G401 (cell line): ENCODE measurements at places on chromosomes 4 and X. TPM values are rescaled to one million over a fixed set of nuclear protein-coding genes. Genes with fewer than 3 reads are reported as not detected.

KCND1 gene
- 0.37 and 0.44 TPM in 2 replicates for total RNA-seq

CDS1 gene
- not detected in 2 replicates for total RNA-seq

NUDT6 gene
- total RNA-seq, result 14.3 and 15.0 TPM in 2 replicates

ATP8A1 gene
- total RNA-seq, result 2.1 and 9.2 TPM in 2 replicates

CSAG3 gene
- total RNA-seq, result not detected in 2 replicates

TRIM60 gene
- total RNA-seq, result not detected in 2 replicates

SPANXA1 gene
- not detected in 2 replicates for total RNA-seq

RGS12 gene
- 12.3 and 14.4 TPM in 2 replicates for total RNA-seq

SPOCK3 gene
- total RNA-seq, result not detected in 2 replicates

PACRGL gene
- total RNA-seq, result 13.9 and 35.8 TPM in 2 replicates

L1CAM gene
- 31.3 and 34.0 TPM in 2 replicates for total RNA-seq

ADH7 gene
- not detected in 2 replicates for total RNA-seq

CACNA1F gene
- total RNA-seq, result not detected in 2 replicates

ODAPH gene
- total RNA-seq, result not detected in 2 replicates

PLAC1 gene
- total RNA-seq, result 0.47 TPM in 1 of 2 replicates, not detected in the other

PRR32 gene
- not detected in 2 replicates for total RNA-seq

SLAIN2 gene
- 12.9 and 25.5 TPM in 2 replicates for total RNA-seq

USP26 gene
- 9.0 and 13.5 TPM in 2 replicates for total RNA-seq

MAB21L2 gene
- not detected in 2 replicates for total RNA-seq

HPRT1 gene
- 53.6 and 70.5 TPM in 2 replicates for total RNA-seq

SLC34A2 gene
- total RNA-seq, result 0.18 and 2.0 TPM in 2 replicates

CXCL1 gene
- not detected in 2 replicates for total RNA-seq

DCAF12L2 gene
- total RNA-seq, result not detected in 2 replicates

VGLL1 gene
- not detected in 2 replicates for total RNA-seq

RAI2 gene
- not detected in 2 replicates for total RNA-seq

C4orf36 gene
- 0.78 TPM in 1 of 2 replicates, not detected in the other for total RNA-seq

MSX1 gene
- total RNA-seq, result 210 and 226 TPM in 2 replicates

GLUD2 gene
- 1.4 and 1.7 TPM in 2 replicates for total RNA-seq

FRMD7 gene
- not detected in 2 replicates for total RNA-seq

ZDHHC15 gene
- total RNA-seq, result 0.06 TPM in 1 of 2 replicates, not detected in the other

PNMA5 gene
- not detected in 2 replicates for total RNA-seq

BST1 gene
- total RNA-seq, result 0.80 TPM in 1 of 2 replicates, not detected in the other

ZCCHC18 gene
- total RNA-seq, result 0.20 TPM in 1 of 2 replicates, not detected in the other

APLN gene
- total RNA-seq, result not detected in 2 replicates

ARMCX1 gene
- 0.25 and 1.1 TPM in 2 replicates for total RNA-seq

AKAP14 gene
- total RNA-seq, result not detected in 2 replicates

SERTM2 gene
- not detected in 2 replicates for total RNA-seq

DUSP21 gene
- total RNA-seq, result not detected in 2 replicates

DIPK2B gene
- not detected in 2 replicates for total RNA-seq

SSX3 gene
- total RNA-seq, result not detected in 2 replicates

ASMT gene
- not detected in 2 replicates for total RNA-seq

PAGE1 gene
- total RNA-seq, result not detected in 2 replicates

NUP62CL gene
- not detected in 2 replicates for total RNA-seq

SHOX gene
- not detected in 2 replicates for total RNA-seq

MAGEA2B gene
- not detected in 2 replicates for total RNA-seq
